Endothelial cell (in vitro differentiated cells): ENCODE measurements at places on chromosomes 2 and 18.
A peak's percentile ranks its signal among the peaks of the same experiment; 100 is the strongest.

DNA sequence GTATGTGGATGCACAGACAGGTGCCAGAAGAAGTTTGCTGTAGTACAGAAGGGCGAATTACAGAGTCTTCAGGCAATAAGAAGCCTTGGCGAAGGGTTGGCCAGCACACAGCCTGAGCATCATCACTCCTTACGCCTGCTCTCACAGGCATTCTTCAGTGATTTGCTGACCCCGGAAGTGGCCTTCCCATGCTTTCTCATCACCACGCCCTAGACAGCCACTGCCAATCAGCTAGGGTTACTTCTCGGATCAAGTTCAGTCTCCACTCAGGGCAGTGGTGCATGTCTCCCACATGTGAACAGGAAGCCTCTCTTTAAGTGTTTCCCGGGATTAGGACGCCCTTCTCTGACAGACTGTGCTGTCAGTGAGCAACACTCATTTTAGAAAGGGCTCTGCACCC, 81.8 kb downstream of the C1QL2 start:
- no peak for DNase-seq

DNA sequence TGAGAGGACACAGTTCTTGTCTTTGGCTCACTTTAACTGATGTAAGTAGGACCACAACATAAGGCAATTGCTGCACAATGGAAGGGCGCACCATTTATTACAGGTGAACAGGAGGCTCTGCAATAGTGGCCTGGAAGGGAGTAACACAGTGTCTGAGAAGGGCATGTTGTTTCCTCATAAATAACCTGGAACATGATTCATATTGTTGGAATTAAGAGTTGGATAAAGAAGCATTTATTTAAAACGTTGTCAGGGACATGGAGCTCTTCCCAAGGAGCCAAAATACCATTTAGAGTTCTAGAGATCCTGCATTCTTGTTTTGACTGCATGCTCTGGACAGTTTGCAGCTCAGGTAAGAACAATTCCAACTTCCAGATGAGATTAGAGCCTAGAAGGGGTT, 110.4 kb downstream of the PLCL1 start:
- no peak for DNase-seq

- DNase-seq = no peak
Measured at GRCh38 chr2:186422226-186422625, 63.8 kb upstream of the ZC3H15 start.

GRCh38 chr2:149004836-149005235, 33.7 kb upstream of the LYPD6B start:
- DNase-seq = no peak

- no peak for DNase-seq
Measured at GRCh38 chr18:5539391-5539790, 4.4 kb downstream of the EPB41L3 start.

DNA sequence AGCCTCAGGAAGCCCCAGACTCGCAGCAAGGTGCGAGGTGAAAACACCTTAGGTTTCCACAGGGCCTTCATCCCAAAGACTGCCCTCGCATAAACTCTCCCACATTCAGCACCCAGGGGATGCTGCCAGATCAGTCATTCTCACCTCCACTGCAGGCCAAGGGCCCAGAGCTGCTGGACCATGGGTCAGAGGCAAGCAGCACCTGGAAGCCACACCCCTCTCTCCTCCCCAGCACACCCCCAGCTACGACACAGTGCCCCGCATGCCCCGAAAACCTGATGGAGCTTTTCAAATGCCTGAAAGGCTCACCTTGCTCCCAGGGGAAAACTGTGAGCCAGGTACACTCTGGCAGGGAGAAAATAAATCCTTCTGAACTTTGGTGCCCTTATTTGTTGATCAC, 31.9 kb upstream of the LDLRAD4 start:
- DNase-seq = no peak

DNA sequence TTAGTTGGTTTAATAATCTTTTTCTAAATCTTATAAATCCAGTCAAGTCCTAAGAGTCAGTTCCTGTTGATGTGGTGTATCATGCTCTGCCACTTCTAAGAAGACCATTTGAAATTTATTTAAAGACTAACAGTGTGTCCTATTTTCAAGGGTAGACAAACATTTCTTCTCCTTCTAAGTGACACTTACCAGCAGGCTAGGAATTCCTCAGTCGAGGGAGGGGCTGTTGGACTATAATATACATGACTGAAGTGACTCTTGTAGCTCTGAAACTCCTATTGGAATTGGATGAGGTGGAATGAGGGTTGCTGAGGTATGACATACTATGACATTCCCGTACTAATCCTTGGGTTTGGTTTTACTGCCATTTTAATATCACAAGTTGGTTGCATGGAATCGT, 30.6 kb downstream of the ITGB6 start:
- no peak for DNase-seq

DNA sequence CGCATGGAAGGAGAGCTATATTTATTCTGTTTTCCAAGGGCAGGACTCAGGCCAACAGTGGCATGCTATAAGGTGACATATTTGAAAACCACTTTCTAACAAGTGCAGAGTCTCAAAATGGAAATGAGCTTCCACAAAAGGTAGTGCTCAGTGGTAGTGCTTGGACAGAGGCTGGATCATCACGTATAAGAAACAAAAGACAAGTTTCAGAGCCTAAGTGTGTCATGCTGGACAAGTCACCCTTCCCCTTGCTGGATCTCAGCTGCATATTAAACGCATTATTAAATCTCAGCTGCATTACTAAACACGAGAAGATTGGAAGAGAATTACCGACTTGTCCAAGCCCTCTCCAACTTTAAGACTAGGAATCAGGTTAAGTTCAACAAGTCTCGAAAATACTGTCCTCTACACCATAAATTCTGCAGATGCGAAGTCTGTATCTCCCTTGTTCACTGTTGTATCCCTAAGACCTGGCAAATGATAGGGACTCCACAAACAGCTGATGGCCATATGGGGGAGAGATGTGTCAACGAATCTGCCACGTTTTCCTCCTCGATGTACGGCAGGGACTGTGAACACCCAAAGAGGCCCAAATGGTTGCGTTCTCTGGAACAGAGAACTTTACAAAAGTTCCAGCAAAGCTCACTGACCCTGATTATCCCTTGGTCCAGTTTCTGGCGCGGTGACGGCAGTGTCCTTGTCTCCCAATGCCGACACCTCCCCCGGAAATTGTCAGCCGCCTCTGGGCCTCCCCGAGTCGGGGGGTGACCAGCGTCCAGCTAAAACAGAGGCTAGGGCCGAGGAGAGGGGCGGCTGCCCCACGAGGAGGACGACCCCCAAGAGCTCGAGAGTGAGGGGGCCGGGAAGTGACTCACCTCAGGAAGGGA, 611 bp downstream of the NOL10 start:
- peak; percentile 12 for DNase-seq

DNA sequence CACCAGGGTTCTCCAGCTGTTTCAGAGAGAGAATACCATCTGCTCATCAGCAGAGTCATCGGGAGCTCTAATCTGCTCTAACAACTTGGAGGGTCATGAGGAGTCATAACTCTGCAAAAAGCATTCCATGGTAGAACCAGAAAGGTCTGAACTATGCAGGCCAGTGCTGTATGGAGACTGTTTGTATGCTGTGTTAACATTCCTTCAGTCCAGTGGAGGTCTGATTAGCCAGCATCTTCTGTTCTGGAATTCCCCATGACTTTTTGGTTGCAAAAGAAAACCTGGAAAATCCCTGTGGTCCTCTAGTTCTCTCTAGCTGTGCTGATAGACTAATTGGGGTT, 9.4 kb upstream of the ITGB6 start:
- DNase-seq = no peak

DNA sequence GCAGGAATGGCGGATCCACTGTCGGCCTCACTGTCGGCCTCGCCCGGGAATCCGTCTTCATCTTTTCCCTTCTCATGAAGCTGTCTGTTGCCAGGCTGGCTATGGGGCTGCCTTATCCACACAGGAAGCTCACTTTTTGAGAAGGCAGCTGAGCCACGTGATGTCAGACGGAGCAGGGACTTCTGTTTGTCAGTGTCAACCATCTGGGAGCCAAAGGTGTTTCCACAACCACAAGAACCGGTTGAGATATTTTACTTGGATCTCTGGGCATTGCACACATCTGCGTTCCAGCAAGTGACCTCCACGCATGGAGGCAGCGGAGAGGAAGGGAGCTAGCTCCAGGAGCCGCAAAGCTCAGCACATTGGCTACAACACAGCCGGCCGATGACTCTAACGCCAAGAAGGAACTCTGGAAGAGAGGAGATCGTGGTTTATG, 27.4 kb upstream of the TAF1B start:
- no peak for DNase-seq

DNA sequence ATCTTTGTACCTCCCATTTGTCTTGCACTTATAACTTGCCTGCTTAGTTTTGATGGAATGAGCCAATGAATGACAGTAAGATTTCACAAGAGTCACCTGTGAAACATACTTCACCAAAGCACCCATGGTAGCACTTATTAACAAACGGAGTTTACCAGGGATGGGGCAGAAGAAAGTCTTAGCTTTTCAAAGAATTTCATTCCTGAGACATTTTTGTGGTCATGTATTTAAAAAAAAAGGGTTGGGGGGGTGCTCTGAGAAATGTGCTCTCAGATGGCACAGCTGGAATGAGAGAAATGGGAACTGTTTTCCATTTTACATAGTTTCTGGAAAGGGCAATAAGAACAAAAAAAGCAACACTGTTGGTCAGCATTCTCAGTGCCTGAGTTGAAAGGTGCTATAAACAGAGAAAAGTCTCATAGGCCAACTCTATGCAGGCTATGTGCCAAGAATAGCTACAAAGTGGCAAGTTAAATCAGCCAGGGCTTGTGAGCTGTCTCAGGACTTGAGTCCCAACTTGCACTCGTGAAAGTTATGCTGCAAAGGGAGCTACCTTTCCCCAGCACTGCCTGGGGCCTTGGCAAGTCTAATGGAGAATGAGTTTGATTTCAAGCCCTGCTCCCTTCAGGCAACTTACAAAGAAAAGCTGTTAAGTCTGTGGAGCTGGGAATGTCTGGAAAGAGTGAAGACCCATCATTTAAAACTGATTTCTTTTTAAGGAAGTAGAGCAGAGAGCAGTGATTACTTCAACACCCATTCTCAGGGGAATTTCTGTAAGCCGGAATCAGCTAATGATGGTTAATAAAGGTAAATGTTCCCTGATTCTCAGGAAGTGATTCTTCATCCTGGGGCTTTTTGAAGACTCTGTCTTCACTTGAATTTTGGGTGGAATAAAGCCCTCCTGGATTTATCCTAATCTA, 170.6 kb downstream of the SLC8A1 start:
- no peak for DNase-seq

DNA sequence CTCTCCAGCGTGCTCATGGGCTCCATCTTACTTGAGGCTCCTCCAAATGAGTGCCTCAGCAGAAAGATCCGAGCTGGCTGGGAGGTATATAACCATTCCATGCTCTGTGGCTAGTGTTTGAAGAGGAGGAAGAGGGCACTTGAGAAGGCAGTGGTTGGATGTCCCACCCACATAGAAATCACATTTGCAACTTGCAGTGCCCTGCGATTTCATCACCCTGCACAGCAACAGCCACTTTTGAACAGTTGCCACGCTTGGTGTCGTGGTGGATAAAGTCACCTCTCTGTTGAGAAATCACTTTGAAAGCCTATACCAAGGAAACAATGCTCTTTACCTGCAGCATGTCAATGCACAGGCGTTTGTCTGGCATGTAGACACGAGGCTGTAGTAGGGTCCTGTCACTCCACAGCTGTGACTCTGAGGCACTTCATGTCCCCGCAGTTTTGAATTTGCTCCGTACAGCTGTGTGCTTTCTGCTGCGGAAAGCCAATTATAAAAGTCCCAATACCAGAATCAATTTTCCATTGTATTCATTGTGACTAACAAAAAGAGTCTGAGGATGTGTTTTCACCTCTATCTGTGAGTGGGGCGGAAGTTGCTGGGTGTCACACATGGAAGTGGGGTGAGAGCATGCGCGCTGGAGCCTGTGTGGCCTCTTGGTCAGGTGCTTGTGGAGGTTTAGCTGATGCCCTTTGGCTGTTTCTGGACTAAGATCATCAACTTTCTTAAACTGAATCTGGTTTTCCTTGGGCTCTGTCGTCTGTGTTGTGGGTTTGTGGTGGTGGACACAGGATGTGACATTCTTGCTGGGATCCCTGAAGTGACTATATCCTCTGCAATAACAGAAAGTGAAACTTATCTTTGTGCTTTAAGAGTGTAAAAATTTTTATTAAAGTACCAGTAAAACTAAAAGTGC, 2.8 kb downstream of the CNDP2 start:
- no peak for DNase-seq

DNA sequence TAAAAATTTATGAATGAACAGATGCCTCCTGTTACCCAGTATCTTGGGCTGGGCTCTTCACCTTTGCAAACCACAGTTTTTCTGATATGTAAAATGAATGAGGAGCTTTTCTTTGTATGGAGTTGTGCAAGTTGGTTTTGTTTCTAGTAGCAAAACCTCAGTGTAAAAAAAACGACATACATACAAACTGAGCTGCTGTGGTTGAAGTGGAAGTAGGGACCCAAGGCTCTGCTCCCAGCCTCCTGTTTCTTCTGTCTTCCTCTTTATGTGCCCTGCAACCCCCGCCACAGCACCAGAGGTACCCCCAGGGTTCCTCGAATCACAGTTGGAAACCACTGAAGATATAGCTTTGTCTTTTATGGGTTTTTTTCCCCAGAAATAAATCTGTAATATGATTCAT, 118.1 kb downstream of the MYO1B start:
- DNase-seq = no peak

GRCh38 chr18:12803069-12803936, 80.7 kb downstream of the PTPN2 start:
- DNase-seq = no peak
